ENCODE measurements at places on chromosomes 7 and 10.

GRCh38 chr10:24777196-24777595 is 53.5 kb upstream of the ARHGAP21 start:
- DNase-seq, result no peak

DNA sequence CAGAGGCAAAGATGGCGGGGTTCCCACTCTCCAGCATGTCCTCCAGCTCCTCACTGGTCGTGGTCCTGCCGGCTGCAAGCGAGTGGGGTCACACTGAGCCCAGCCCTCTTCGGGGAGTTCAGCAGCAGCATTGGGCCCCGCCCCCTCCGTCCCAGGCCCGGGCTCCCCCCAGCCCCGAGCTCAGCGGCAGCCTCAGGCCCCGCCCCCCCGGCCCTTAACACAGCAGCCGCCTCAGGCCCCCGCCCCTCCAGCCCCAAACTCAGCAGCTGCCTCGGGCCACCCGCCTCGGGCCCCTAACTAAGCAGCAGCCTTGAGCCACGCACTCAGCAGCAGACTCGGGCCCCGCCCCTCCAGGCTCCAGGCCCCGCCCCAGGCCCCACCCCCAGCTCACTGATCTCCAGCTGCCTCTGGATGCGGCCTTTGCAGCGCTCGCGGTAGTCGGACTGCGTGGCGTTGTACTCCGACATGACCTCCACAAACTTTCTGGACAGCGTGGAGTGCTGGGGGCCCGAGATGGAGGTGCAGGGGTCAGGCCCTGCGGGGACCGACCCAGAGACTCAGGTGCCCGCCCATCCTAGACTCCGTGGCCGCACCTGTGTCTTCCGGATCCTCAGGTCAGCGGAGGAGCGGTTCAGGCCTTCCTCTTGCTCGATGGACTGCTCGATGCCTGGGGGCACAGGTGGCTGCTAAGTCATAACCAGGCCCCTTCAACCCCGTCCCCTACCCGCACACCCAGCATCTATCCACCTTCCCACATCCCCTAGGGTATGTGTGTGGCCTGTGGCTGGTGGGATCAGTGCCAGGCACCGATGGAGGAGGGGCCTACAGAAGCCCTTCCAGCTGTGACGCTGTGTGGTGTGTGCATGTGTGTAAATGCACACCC is 15.5 kb downstream of the STX1A start:
- no peak for DNase-seq

DNA sequence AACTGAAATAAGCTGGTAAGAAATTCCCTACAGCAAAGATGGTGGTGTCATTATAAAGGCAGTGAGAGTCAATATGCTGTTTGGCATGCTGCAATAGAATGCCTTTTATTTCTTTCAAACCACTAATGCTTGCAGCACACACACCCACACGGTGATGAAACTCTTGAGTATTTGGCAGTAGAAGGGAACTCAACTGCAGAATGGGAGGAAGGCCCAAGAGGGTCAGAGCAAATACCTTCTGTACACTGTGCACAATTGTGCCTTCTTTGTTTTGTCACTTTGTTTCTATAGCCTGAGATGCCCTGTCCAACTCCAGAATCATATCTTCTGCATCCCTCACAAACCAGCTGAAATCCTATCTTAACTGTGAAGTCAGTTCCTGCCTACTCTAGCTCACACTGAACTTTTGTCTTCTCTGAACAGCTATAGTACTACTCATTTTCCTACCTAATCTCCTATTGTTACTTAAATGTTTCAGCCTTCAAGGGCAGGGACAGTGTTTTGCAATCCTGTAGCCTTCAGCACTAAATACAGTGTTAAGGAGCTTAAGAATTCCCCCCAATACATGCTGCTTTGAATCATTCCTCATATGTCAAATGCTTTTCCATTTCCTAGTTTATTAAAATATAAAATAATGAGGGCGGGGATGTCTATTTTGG is 22.2 kb downstream of the MMS19 start:
- DNase-seq, result no peak

DNA sequence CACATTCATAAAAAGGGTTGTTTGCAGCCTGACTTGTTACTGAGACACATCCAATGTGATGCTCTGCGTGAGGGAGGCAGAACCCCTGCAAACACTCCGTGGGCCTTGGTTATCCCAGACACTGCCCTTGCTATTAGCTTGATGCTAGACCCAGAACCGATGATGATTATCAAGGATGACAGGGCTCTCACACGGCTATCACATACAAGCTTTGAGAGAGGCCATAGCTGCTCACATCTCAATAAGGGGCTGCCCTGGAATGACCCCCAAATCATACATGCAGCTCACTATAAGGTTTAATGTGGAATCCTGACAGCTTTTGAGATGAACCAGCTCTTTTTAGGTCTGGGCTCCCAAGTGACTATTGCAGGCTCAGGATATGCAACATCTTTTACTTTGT is 44.4 kb upstream of the TCERG1L start:
- DNase-seq, result no peak

DNA sequence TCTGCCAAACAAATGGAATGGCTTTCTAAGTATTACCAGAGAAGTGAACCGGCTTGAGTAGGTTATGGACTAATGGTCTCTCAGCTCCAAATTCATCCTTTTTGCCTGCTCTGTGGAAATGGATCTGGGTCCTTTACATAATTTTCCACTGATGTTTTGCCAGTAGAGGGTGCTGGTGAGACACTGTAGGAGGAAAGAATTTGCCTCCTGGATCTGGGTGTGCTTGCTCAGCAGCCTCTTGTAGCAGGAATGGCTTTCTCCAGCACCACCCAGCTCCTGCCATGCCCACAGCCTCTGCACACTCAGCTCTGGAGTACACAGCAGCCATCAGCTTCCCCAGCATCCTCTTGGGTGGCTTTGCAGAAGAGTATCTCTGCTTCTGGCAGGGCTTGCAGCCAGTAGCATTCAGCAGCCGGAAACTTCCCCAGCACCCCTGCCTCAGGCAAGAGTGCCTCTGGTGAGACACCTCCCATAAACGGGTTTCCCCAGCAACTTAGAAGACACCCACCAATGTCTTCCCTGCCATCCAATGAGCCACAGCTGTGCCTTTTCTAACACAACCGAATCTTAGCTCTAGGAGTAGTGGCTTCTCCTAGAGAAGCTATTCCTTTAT is 235.0 kb upstream of the PLPP4 start:
- DNase-seq, result peak; percentile 60

DNA sequence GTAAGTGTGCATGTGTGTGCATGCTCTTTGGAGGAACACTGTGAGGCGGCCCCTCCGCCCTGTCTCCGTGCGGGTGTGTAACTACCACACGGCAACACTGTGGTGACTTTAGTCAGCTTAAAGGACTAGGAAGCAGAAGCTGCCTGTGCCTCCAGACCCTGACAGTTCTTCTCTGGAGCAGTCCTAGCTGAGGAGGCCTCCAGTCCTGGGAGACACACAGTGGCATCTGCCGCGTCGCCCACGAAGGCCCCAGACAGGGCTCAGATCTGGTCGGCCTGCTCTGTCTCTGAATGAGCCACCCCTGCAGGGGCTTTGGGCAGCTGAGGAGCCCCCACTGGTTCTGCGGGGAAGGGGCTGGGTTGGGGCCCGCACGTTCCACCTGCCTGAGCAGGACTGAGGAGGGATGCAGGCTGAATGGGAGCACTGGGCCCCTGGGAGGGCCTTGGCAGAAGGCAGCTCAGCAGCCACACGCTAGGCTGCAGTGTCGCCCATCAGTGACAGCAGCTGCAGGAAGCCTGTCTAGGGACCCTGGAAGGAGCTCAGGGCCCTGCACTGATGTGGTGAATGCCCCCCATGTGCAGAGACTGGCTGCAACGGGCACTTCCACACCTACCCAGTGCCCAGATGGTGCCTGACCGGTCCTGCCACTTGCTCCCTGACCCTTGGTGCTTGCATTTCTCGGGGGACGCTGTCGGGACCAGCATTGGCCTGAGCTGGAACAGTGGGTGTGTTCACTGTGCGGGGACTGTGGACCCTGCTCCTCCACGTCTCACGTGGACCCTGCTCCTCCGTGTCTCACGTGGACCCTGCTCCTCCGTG is 27.3 kb upstream of the KNDC1 start:
- no peak for DNase-seq

DNA sequence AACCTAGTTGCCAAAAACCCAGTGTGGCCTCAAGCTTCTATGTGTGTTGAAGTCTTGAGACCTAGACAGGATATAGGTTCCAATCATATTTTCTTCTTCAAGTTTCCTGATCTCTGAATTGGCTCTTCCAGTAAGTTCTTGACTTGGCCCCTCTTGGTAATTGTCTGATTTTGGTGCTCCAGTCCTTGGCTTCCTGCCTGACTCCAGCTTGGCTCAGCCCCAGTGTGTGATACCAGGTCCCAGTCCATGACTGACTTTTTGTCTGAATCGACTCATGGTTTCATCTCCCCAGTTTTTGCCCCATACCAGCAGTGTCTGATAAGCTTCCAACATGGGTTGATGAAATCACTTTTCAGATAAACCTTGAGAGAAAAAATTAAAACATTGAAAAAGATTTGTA is 72.3 kb downstream of the FAS start:
- DNase-seq, result no peak

- DNase-seq, result no peak
These were observed 225.0 kb downstream of the AUTS2 start for GRCh38 chr7:69823151-69823744.

DNA sequence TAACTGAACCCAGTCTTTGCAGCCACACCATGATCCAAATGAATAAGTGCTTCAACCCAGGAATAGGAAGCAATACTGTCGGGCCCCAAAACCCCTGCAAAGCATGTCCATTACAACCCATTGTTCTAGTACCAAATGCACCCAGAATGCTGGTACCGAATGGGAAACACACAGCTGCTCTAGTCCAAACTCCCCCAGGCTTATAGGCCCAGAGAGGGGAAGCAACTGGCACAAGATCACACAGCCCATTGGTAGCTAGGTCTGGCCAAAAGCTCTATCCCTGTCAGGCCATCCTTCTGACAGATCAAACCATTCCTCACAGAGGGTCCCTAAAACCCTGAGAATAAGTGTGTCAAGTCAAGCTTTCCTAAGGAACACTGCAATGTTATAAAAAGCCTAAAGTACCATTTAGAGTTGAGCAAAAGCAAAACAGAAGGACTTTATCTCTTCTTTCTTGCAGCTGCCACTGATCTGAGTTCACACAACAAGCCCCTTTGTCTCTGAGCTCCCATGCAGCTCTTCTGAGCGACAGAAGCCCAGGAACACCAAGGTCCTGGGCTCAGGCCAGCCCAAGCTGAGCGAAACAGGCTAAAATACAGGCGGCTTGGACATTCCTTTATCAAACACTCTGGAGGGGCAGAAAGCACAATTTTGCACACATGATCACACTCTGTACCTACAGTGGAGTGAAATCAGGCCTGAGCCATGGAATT is 116.7 kb downstream of the SGMS1 start:
- DNase-seq, result no peak

DNA sequence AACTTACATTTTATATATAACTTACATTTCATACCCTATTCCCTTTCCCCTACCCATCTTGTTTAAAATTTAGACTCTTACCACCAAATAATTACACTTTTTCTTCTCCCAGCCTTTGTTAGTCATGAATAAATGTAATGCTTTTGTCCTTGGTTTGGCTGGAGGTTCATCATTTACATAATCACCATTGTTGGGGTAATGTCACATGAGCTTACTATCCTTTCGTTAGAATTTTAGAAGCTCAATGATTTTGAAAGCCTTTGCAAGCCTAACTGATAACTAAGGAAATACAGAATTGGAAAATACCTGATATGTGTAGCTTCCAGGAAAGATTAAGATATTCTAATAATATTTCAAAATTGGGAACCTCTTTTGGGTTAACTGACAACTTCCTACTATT is 171.7 kb downstream of the PLXDC2 start:
- DNase-seq, result no peak

- DNase-seq, result no peak
These were observed 20.0 kb downstream of the SEPTIN7 start for GRCh38 chr7:35820858-35821257.

DNA sequence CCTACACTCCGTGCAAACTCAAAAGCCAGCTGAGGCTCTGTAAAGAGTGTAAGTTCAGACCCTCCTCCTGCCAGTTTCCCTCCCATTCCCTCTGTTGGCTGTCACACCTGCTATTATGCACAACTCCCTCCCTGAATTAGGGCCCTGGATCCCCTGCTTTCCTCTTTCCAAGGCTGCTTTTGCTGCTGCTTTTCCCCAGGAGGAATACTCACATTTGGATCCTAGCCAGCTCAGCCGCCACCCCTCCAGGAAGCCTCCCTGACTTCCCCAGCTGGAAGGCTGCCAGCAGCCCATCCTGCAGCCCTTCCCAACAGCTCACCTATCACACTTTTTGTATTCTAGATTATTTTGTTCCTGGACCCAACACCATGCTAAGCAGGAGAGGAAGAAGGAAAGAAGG is 40.9 kb upstream of the WDR11 start:
- no peak for DNase-seq

GRCh38 chr7:107999779-108000560 is 3.0 kb downstream of the LAMB1 start:
- DNase-seq, result no peak

GRCh38 chr7:1297017-1297960 is 64.6 kb downstream of the UNCX start:
- DNase-seq, result no peak

DNA sequence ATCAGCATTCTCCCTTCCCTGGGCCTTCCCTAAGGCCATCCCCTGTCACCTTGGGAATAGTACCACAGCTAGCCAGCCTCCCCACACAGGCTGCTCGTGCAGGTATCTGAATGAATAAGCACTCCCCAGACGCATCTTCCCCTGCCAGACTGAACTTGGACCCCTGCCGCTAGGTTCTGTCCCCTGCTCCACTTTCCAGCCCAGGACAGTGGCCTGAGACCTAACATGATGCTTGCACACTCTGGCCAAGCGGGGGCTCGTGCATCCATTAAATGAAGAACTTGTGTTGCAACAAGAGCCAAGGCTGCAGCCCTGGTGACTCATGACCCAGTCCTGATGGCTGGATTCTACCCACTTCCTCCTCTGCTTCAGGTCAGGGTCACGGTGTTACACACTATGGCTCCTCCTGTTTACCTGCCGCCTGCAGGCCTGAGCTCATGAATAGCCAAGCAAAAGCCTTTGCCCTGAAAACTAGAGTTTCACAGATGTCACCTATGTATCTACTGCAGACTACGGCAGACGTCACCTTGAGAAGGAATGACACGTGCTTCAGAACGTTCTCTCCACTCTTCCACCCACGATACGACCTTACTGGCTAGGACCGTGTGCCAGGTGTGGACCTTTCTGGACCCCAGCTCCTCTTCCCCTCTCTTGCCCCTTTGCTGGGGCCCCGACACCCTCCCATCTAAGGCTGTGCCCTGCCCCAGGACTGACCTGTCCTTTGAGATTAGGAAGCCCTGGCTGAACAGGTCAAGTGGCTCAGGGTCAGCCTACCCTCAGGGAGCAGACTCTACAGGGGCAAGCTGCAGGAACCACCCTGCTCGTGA is 6.5 kb downstream of the ASB13 start:
- no peak for DNase-seq

DNA sequence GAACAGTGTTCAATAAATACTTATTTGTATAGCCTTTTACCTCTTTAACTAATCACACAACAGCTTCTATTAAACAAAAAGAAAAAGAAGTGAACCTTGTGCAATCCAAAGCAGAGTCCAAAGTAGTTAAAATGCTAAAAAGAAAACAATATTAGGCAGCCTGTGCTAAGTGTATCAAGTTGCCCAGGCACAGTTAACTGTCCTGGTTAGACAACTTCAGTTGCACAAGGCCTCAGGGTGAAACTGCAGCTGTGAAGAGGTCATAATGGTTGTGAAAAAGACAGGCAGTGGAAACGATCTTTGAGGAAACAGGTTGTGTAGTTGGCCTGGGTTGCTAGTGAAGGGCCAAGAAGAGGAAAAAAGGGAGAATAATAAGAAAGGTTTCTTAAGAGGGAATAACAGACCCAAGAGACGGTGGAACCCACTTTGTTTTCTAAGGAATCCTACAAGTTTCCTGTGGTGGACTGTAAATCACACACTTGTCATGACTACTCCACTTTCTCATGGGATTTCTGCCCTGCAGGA is 6.0 kb upstream of the CROT start:
- DNase-seq, result no peak

Data from MM.1S (cell line).